ENCODE measurements at places on chromosomes 12 and 14.

DNA sequence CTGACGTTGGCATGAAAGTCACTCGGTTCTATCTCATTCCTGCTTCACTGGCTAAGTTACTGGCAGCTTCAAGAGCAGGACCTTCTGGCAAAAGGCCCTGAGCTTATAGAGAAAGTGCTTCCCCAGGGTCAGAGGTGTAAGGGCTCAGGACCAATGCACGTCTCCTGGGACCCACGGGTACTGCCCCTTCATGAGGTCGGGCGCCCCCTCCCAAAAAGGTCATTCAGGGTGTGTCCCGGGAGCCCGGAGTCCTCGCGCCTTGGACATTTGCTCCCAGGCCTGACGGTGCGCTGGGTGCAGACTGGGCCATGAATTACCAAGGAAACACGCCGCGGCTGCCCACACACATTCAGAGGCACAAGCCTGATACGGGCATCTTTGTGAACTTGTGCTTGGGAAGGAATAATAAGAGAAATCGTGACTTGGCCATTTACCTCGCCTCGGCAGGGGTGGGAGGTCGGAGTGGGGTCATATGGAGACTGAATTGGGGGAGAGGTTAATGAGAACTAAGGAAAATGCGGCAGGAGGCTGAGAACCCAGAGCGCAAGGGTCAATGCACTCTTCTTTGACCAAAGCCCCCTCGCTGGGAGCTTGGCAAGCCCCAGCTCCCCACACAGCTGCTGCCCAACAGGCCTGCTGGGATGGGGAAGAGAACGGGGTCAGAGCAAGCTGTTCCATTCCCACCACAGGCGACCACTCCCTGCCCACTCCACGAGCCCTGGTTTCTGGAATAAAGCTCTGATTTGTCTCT, 15.7 kb upstream of the SLC6A12 start:
- no peak for DNase-seq

- DNase-seq = no peak
Observed at GRCh38 chr12:110062241-110062640, 13.9 kb upstream of the C12orf76 start.

DNA sequence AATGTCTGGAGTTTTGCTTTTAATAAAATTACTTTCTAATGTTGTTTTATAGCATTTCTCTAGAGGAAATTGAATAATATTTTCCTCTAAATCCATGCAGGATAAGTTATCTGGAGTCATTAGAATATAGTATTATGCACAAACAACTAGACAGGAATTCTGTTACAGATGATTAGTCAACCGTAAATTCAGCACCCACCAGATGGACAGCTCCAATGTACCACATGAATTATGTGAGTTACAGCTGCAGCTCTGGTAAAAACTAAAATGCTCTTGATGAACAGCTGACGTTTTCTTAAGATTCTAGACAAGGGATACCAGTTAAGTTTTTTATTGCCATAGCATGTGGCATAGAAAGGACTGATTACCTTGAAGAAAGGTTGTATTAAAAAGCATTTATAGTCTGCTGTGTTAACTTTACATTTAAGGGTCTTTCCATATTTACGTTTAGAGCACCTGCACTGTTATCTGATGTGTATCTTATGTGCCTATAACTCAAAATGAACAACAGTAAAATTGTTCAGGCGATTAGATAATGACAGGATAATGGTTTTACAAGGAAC, 321.4 kb upstream of the LRFN5 start:
- peak; percentile 37 for DNase-seq

DNA sequence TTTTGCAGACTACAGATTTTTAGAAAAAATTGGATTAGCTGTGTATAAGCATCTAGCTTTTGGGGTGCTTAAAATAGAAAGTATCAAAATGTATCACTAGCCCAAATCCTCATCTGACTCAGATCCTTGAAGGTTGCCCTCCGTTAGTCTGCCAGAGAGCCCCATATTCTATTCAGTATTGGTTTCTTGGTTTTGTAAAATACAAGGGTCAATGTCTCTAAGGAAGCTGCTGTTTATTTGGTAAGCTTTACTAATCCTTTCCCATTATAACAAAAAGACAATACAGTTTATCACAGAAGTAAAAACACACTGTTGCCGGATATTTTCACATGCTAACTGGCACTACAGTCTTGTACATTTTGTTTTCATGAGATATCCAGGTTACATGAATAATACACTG, 92.8 kb upstream of the PTHLH start:
- DNase-seq = no peak

DNA sequence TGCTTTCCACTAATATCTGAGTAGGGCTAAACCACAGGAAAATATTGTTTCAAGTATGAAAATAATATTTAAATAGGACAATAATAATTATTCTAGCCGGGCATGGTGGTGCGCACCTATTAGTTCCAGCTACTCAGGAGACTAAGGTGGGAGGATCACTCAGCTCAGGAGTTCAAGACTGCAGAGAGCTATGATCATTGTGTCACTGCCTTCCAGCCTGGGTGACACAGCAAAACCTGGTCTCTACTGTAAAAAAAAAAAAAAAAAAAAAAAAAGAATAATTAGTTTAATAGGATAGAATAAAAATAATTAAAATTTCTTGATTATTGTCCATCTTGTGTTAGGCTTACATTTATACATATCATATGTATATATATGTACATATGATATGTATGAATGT, 38.5 kb upstream of the BAZ1A start:
- DNase-seq = no peak

- DNase-seq = no peak
Observed at GRCh38 chr14:24100197-24100981, 6.3 kb downstream of the PCK2 start.

GRCh38 chr12:28550757-28551704, 360.8 kb downstream of the CCDC91 start:
- DNase-seq = no peak

- no peak for DNase-seq
Observed at GRCh38 chr14:60355768-60356167, 106.7 kb downstream of the PPM1A start.

DNA sequence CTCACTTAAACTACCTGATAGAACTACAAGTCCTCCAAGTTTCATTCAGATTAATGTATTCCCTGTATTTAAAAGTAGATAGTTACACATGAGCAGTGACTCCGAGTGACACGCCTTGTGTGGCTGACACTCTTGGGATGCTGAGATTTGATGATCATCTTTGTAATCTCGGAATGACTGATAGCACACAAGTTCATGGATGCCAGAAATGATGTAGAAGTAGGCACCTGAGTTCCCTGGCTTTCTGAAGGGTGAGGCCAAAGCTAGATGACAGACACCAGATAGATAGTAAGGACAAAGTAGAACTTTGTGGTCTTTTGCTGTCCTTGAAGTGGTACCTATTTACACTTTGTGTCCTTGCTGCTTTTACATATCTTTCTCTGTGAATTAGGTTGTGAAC, 491.2 kb downstream of the PCNX1 start:
- no peak for DNase-seq

DNA sequence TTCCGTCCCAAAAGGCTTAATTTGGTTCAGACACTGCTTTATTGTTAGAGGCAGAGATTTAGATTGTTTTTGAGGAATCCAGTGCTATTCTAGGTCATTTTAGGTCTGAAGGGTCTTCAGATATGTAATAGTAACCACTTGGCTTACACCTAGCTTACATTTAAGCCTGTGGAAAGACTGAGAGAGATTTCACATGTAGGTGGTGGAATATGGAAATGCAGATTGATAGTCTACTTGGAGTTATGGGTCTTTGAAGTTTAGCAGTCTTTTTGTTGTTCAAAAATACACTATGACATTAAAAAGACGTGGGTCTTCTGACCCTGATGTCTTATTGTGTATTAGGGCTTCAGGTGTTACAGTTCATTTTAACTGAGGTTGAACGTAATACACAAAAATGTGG, 51.4 kb upstream of the CCT2 start:
- DNase-seq = no peak

- DNase-seq = peak; percentile 54
Observed at GRCh38 chr14:23054000-23054811, 3.1 kb downstream of the CDH24 start.

GRCh38 chr14:50762001-50762930, 68.7 kb downstream of the NIN start:
- no peak for DNase-seq

DNA sequence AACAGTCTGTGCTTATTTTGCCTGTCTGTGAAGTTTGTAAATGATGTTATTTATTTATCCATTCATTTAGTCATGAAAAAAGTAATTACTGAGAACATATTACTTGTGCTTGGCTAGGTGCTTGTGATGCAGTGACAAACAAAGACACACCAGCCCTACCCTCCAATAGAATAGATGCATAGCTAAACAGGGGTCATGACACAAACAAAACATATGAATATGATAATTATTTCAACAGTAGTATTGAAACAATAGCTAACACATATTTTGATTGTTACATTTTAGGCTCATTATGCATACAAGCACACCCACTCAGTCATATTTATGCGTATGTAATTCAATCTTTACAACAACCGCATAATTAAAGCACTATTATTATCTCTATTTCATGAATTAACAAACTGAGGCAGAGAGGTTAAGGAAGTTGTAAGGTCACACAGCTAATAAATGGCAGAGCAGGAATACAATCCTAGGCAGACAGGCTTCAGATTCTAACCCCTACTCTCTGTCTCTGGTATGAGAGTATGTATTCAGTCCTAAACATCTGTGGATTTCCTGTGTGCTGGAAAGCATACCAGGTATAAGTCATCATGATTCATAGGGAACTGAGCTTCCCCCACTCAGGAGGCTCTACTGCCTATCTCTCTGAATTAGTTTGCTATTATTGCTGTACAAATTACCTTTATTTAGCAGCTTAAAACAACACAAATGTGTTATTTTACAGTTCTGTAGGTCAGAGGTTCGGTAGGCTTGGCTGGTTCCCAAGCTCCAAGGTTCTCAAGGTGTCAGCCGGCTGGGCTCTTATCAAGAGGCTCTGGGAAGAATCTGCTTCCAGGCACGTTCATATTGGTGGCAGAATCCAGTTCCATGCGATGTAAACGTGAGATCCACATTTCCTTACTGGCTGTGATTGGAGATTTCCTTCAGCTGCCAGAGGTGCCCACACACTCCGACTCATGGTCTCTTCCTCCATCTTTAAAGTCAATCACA, 509.4 kb downstream of the GALC start:
- no peak for DNase-seq

GRCh38 chr12:125330645-125331341, 265.6 kb downstream of the AACS start:
- DNase-seq = peak; percentile 63
